ENCODE measurements at places on chromosomes 5 and 9. TPM values are rescaled to one million over a fixed set of nuclear protein-coding genes. Genes with fewer than 3 reads are reported as not detected.

The C5orf52 gene
- not detected for polyA plus RNA-seq

The FLT4 gene
- 50.9 TPM for polyA plus RNA-seq

The PDGFRB gene
- polyA plus RNA-seq = 2.9 TPM

DNA sequence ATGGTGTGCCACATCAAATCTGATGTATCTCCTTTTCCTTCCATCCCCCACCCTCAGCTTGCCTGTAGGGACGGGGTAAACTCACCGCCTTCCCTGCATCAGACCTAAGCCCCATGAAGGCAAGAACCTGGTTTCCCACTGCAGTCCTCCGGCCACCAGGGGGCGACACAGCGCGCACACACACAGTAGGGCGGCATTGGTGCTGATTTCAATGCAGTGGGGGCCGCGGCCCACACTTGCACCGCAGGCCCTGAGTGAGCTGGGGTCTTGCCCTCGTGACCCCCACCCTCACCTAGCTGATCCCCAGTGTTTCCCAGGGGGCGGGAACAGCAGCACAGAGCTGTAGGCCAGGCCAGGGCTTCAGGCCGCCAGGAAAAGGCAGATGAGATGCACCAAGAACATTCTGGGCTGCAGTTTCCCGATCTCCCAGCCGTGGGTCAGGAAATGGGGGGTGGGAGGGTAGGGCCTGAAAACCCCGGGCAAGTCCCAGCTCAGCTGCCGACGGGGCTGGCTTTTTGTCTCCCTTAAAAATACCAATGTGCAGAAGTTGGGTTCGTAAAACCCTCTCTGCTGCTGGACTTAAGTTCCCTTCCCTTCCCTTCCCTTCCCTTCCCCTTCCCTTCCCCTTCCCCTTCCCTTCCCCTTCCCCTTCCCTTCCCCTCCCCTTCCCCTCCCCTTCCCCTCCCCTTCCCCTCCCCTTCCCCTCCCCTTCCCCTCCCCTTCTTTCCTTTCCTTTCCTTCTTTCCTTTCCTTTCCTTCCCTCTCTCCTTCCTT, 19.5 kb downstream of the FAM163B start:
- no peak for DNase-seq

DNA sequence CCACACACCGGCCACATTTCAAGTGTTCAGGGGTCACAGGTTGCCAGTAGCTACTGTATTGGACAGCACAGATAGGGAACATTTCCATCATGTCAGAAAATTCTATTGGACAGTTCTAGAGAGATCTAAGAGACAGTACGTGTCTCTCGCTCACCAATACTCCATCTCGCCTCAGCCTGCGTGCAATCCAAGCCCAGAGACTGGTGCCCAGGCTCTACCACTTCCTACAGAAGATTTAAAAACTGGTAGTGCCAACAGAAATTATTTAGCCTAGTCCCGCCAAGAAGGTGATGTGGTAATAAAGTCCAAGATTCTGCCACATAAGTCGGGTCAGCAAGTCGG, 390 bp upstream of the SNX2 start:
- DNase-seq = no peak

- no peak for DNase-seq
Measured at GRCh38 chr9:92120138-92120537, 4.9 kb upstream of the SPTLC1 start.

All from endothelial cell of umbilical vein (primary cell).